Left renal cortex interstitium (tissue), 4 donors: ENCODE measurements at places on chromosomes 3 and 15.
A peak's percentile ranks its signal among the peaks of the same experiment; 100 is the strongest.

DNA sequence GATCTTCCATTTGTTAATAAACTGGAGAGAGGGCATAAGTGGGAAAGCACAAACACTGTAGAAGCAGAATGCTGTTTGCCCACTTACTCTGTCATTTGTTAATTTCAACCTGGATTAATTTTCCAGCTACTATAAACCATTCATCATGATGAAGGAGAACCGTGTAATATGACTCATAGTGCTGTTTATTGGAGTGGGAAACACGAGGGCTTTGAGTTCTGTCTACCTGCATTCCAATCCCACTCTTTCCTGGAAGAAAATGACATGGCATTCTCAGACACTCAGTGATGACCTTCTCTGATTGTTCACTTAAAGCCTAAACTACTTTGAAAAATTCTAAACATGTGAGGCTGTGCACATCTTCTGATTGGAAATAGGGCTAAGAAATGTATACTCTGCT, 826.7 kb downstream of the AGBL1 start:
- no peak for DNase-seq

GRCh38 chr3:158789592-158789991, 12.3 kb upstream of the MFSD1 start:
- DNase-seq = no peak

GRCh38 chr15:50800715-50801114, 35.2 kb upstream of the SPPL2A start:
- DNase-seq = no peak

DNA sequence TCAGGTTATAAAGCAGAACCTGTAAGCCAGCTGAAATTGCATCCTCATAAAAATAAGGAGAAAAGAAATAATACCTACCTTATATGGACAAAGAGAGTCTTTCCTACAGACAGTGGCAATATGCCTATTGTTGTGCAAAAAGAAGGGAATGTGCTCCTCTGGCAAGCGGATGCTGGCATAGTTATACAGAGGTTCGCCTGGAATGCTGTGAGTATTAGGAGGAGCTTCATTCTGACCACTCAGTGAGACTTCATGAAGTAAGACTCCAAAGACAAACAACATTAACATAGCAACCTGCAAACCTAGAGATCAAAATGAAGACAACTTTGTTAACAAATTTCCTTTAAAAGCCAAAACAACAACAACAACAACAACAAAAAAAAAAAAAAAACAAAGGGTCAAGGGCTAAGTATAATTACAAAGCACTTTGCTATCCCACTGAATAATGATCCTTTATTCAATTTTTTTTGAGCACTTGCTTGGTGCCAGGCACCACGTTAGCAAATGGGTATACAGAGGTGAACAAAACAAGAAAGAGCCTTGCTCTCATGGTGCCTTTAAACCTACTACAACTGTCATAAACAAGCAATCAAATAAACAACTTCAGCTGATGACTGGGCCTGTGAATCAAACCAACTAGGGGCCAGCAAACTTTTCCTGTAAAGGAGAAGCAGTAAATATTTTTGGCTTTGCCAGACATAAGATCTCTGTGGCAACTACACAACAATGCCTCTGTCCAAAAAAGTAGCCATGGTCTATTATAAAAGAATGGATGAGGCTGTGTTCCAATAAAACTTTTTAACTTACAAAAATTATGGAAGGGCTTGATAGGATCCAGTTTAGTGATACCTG, 3.7 kb downstream of the EOGT start:
- DNase-seq = no peak

GRCh38 chr3:69948246-69948862, 51.2 kb upstream of the SAMMSON start:
- DNase-seq = peak; percentile 46

- no peak for DNase-seq
Measured at GRCh38 chr3:107663266-107663665, 140.5 kb downstream of the BBX start.

DNA sequence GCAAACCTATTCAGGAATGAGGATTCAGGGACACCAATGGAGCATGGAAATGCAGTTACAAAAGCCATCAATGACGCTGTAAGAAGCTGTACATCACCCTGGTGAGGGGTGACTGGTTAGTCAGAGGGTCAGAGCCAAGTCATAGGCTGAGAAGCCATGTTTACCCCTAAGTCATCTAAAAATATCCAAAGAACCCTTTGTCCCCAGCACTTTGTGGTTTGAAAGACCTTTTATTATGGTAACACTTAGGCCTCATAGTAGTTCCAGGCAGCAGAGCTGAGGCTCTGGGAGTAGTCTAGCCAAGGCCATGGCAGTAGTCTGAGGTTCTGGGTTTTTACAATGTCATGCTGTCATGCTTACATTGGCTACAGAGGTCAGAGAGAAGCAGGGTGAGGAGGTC, 131.2 kb downstream of the CTNNB1 start:
- DNase-seq = no peak
